ENCODE measurements at places on chromosomes 1 and 21.
A peak's percentile ranks its signal among the peaks of the same experiment; 100 is the strongest.

DNA sequence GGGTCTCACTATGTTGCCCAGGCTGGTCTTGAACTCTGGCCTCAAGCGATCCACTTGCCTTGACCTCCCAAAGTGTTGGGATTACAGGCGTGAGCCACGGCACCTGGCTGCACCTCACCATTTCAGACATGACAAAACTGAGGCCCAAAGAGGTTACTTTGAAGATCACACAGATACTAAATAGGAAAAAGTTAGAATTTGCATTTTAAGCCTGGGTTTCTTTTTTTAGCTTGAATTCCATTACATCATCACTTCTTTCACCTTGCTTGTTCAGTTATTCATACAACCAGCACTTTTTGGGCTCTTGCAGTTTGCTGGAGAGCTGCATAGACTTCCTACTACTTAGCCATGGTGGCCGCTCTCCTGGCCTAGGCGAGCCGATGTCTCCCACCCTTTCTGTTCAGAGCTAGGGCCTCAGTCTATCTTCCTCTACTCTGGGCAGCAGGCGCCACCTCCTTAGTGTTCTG, 16.3 kb upstream of the CD2 start:
- no peak for DNase-seq

- DNase-seq, result no peak
Measured at GRCh38 chr1:99163671-99164070, 100.6 kb upstream of the PLPPR4 start.

GRCh38 chr1:35452106-35452774, 105.0 kb downstream of the KIAA0319L start:
- peak; percentile 38 for DNase-seq

DNA sequence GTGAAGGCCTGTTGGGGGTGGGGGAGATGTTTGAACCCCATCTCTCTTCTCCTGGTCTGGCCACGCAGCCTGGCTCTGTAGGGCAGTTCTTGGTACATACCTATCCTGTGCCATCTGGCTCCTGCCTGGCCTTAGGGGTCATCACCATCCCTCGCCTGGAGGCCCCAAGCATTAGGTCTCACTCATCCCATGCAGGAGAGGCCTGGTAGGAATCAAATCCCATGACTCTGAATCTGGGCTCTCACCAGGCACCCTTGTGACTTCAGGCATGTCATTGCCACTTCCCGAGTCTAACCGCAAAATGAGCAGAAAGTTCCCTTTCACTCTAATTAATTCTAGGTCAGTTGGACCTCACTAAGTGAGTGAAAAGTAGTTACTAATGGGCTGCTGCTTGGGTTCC, 37.2 kb downstream of the ETNK2 start:
- no peak for DNase-seq

DNA sequence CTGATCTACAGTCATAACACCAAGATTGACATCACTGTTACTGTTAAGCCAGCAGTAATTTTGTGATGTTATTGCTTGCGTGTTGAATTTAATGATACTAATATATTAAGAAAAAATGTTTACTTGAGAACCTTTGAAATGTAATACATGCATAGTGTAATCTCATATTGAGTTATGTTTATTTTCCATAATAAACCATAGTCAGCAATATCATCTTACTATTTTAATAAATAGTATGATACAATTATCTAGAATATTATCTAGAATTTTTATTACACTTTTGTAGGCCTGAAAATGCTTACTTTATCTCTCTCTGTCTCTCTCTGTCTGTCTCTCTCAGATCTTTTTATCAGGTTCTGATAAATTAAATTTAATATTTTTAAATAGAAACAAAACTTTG, 843.1 kb downstream of the KCNT2 start:
- DNase-seq, result no peak

DNA sequence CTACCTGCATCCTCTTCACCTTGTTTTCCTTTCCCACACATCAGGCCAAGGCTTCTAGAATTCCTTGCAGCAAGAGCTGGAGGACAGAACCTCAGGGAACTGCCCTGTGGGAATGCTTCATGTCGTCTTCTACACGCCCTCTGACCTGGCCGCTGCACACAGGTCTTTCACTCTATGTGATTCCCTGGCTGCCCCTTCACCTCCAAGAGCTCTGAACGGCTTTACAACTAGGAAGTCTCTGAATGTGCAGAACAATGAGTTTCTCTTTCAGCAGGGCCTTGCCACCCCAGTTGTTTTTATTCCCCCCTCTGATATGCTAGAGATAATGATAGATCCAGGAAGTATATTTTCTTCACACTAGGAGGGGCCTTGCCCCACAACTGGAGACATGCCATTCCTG, 142.6 kb downstream of the CLIC6 start:
- no peak for DNase-seq

DNA sequence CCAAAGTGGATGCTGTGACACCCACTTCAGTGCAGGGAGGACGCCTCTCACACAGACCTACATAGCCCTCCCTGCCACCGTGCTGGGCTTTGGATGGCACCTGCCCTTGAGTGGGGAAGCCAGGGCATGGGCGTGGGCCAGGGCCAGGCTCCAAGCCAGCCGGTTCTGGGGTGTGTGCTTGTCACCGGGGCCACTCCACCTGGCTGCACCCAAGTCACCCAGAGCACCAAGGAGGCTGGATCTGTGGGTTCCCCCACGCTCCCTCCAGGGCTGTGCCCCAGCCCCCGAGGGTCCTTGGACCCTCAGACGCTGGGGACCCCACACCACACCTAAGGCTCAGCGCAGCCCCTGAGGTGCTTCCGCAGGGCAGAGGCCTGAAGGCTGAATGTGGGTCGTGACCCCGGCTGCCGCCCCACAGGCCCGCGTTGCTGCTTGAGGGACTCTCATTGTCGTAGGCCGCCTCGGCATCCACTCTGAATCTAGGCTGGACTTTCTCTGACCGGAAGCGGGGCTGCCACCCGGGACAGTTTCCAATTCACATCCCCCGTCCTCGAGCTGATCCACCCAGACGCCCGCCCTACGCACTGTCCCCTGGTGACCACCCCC, 1.5 kb downstream of the MXRA8 start:
- no peak for DNase-seq

GRCh38 chr1:220873868-220874655, 5.2 kb upstream of the HLX start:
- no peak for DNase-seq

GRCh38 chr21:41366522-41367151, 4.8 kb downstream of the MX2 start:
- DNase-seq, result peak; percentile 61

DNA sequence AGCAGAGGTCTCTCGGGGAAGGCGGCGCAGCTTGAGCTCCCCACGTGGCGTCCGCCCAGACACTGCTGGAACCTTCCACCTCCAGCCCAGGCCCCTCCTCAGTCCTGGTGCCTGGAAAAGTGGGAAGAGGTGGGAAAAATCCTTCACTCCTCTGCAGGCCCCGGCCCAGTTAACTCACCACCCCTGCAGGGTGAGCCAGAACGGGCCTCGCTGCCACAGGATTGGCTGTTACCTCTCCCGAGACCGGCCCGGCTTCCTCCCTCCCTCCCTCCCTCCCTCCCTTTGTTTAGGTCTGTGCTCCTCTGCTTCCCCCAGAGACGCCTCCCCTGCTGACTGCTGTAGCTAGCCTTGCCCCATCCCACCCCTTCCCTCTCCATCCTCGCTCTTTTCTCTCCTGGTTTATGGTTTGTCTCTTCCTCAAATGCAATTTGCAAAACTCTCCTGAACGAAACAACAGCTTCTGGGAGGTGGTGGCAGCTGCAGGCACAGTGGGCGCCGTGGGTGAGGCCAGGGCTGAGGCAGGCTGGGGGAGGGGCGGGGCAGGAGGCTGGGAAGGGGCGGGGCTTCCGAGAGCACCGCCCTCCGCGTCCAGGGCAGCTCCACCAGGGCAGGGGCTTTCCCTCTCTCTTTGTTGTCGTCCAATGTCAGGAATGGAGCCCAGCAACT, 6.5 kb downstream of the CAPN9 start:
- DNase-seq, result no peak

- no peak for DNase-seq
Measured at GRCh38 chr1:116207126-116207735, 96.0 kb downstream of the MAB21L3 start.

GRCh38 chr1:97160818-97161217, 439.2 kb downstream of the PTBP2 start:
- DNase-seq, result no peak

GRCh38 chr1:48679859-48680258, 96.8 kb downstream of the BEND5 start:
- no peak for DNase-seq

- no peak for DNase-seq
Measured at GRCh38 chr1:31764312-31765040, at the start of gene ADGRB2. Gene ADGRB2 (minus strand): TSS chr1:31764340. CDS start chr1:31757221, 7,119 bp downstream.

GRCh38 chr1:216914974-216915373, 191.7 kb upstream of the ESRRG start:
- DNase-seq, result no peak

GRCh38 chr1:12722626-12723025, 6.7 kb downstream of the AADACL3 start:
- DNase-seq, result no peak

DNA sequence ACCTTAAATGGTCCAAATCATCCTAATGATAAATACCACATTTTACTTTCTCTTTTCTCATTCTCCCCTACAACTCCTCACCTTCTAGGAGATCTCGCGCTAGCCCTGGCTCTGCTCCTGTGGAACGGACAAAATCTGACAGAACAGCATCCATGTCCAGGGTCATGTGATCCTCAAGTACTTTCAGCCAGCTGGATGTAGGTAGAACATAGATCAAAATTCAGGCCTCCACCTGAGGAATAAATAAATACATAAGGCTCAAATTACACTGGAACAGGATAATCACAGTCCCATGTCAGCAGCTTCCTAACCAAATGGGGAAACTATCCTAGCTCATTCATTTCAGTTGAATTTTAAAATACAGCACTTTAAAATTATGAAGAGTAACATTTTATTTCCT, 33.2 kb downstream of the OTUD7B start:
- no peak for DNase-seq

DNA sequence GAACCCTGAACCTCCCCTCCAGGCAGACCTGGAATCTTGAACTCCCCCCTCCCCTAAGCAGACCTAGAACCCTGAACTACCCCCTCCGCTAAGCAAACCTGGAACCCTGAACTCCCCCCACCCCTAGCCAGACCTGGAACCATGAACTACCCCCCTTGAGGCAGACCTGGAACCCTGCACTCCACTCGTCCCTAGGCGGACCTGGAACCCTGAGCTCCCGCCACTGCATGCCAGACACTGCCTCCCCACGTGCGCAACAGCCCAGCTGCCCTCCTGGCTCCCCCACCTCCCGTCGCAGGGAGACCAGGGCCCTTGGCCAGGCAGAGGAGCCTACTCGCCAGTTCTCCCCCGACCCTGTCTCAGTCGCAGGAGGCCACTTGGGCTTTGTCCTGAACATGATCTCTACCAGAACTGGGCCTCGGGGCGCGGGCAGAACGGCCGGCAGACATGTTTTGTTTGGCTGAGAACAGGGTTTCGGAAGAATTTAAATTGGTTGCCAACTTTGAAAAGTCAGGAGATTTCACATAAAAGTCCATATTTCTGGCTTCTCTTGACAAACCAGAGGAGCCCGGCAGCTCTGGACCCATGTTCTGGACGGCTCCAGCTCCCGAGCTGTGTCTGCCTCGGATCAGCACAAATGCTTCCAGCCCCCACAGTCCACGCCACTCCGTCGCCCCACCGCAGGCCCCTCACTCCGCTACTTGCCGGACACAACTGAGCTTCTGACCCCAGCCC, 9.2 kb upstream of the PLEKHG5 start:
- no peak for DNase-seq

DNA sequence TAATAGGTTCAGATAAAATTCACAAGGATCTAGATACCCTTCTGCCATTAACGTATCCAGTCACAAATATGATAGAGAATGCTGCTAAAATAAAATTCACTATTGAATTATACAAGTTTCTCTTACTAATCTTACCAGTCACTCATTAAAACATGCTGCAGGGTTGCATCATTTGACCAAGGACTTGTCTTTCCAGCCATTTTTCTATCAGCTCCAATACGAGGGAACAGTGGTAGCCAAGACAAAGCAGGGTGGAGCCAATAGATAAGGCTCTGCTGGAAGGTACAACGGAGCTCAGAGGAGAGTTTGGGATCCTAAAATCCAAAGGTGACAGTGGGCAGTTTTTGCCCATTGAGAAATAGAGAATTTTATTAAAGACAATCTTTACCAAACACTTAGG, 4.0 kb downstream of the DONSON start:
- DNase-seq, result no peak

- DNase-seq, result no peak
Measured at GRCh38 chr1:175136246-175136645, 56.3 kb downstream of the KIAA0040 start.

- DNase-seq, result no peak
Measured at GRCh38 chr1:6103854-6104530, 58.3 kb downstream of the KCNAB2 start.

- DNase-seq, result peak; percentile 73
Measured at GRCh38 chr1:156445789-156446263, 54.7 kb downstream of the MEF2D start.

DNA sequence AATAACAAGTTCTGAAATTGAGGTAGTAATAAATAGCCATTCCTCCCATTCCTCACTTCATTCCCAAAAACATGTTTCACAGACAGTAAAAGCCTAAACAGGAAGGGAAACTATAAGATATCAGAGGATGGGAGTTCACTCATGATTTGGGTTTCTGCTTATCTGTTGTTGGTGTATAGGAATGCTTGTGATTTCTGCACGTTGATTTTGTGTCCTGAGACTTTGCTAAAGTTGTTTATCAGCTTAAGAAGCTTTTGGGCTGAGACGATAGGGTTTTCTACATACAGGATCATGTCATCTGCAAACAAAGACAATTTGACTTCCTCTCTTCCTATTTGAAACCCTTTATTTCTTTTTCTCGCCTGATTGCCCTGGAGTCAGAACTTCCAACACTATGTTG, 26.0 kb upstream of the POFUT2 start:
- no peak for DNase-seq

DNA sequence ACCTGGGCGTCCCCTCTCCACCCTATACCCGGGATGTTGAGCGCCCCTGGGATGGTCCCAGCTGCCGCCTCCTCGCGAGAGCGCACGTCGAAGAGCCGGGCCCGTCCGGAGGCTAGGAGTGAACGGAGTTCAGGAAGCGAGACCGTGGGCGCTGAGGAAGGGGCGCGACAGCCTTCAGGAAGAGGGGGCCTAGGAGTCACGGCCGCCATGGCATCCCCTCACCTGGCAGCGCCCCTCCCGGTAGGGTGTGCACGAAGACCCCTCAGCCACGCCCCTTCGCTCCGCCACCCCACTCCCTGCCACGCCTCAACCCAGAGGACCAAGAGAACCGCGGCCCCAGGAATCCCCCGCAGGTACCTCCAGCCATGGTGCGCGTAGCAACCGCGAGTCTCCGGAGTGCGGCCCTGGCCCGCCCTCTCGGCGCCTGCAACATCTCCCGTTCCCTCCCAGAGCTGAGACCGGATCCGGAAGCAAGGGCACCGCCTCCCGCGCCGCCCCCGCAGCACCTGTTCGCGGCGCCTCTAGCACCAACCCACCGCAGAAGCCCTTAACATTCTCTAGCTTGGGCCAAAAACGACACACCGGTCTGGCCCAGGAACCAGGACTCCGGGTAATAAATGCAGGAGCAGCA, at the start of gene TSTD1:
Gene TSTD1, minus strand, starts transcription at position 442 of the 631 bp plus-strand sequence. Its CDS starts 75 bp downstream, at position 367.
- DNase-seq, result no peak

DNA sequence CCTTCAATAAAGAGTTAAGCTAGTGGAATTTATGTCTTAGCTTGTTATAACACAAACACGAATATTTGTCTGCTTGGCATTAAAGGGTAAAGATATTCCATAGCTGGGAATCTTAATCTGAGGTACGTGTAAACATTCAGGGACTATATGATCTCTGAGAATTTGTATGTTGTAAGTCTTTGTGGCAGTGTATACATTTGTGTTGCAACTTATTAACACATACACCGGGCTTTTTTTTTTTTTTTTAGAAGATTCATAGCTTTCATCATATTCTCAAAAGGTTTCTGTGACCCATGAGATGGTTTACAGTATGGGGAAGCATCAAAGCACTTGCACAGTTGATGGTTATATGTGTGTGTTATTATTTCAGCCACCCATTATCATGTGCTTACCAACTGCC, 3.0 kb downstream of the GGPS1 start:
- DNase-seq, result no peak

Data from HS-5 (cell line).